Fibroblast of villous mesenchyme (primary cell): ENCODE measurements at places on chromosomes 11 and 22.

GRCh38 chr11:107840129-107840484, 18.5 kb downstream of the SLC35F2 start:
- no peak for DNase-seq

GRCh38 chr11:7490535-7490934, 5.2 kb downstream of the OLFML1 start:
- peak; percentile 55 for DNase-seq

DNA sequence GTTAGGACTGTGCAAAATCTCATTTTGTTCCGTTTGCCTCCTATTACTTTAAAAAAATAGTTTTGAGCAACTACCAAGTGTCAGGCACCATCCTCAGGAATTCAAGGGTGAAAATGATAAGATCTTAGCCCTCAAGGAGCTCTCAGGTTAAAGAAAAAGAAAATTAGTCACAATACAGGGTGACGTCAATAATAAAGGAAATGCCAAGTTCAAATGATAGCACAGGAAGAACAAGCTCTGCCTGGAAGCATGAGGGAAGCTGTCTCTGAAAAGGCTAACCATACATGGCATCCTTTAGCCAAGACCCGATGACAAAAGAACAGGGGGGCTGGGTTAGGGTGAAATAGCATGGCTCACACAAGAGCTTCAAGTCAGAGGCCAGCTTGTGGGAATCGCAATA, 11.1 kb upstream of the MPZL2 start:
- DNase-seq: peak; percentile 10

- no peak for DNase-seq
Measured at GRCh38 chr11:90908074-90908473, 685.2 kb upstream of the CHORDC1 start.

DNA sequence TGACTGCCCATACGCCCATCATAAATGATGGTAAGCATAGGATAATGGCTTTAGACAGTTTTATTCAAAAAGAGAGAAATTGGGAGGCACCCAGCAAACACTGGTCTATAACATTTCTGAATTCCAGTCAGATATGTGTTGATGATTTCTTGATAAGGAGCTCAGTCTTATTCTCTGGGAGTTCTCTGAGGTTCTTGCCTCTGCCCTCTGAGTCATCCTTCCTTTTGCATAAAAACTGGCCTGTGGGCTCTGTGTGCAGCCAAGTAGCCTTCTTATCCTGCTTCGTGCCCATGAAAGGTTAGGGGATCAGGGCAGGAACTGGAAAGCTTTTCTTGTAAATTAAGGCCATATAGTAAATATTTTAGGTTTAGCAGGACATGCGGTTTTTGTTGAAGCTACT, 48.9 kb downstream of the FAR1 start:
- peak; percentile 97 for DNase-seq
